ENCODE measurements at places on chromosomes 6 and 20.

DNA sequence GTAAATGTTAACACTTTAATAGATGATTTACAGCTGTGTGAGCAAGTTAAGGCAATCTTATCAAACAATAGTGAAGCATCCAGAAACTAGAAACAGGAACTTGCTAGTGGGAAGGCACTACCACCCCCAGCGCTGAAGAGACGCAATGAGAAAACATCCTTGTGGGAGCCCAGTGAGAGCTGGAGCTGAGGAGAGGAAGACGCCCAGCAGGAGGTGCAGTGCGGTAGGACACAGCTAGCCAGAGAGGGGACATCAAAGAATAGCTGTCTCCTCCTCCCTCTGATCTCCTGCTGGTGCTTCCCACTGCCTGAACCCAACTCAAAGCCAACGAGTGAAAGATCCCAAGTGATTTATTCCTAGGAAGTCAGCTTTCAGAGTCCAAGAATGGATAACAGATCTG is 140.3 kb downstream of the COL12A1 start:
- no peak for DNase-seq

GRCh38 chr6:165705941-165706340 is 42.9 kb upstream of the PDE10A start:
- DNase-seq = no peak

GRCh38 chr6:29653452-29654038 is 3.3 kb upstream of the MOG start:
- peak; percentile 84 for DNase-seq

- no peak for DNase-seq
Measured at GRCh38 chr6:133985970-133986369, 32.9 kb downstream of the TBPL1 start.

DNA sequence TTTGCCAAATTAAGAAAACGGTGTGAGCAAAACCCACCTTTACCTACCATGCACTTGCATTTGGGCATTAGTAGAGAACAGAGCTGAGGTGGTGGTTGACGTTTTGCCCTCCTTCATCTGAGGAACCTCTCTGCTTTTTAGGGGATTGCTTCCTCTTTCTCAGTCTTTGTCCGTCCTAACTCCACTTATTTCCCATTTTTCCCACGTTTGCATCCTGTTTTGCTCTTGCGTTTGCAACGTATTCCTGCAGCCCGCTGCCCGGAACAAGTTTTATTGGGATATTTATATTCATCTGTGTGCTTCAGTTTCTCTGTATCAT is 374 bp upstream of the SERINC1 start:
- DNase-seq = no peak

DNA sequence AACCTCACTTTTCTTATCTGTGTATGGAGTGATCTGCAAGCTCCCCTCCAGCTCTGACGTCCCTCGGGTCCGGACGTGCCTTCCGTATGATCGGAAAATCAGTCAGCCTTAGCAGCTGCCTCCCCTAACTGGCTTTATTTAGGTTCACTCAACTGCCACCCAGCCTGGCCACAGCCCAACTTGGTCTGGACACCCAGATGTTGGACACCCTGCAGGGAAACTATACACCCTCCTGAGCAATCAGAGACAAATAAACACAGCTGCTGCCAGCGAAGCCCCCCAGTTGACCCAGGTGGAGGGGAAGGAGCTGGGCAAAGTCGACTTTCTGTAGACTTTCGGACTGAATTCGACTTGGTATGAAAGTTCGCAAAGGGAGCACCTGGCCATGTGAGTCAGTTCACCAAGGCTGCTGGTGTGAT is 28.9 kb downstream of the TBC1D7 start:
- DNase-seq = no peak

GRCh38 chr20:13142143-13142542 is 78.9 kb upstream of the ISM1 start:
- peak; percentile 5 for DNase-seq

GRCh38 chr6:24922170-24922569 is 13.6 kb downstream of the RIPOR2 start:
- DNase-seq = no peak

DNA sequence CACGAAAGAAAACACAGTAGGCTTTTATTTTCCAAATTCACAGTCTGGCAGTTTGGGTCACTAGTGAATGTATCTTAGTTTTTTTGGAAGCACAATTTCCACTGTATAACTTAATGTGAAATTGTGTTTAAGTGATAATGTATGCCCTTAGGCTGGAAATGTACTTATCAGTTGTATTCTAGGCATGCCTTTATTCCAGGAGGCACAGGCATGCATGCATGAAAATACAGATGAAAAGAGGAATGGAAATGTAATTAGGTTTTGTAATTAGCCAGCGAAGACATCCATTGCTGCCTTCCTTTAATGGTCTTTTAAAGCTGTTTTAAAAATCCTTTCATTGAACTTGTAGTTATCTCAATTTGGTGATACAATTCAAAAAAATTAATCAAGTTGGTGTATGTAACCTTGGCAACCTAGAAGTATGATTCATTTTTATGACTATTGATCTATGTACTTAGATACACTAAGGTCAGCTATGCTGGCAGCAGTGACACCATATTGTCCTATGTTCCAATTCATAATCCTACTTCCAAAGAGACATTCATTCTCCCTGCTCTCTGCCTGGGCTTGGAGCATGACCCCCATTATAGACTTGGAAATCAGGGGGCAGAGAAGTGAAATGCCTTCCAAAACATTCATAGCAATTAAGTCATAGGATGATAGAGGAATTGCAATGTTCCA is 73.1 kb downstream of the SNAP25 start:
- no peak for DNase-seq

GRCh38 chr20:49585585-49586245 is 17.8 kb upstream of the PTGIS start:
- DNase-seq = no peak

DNA sequence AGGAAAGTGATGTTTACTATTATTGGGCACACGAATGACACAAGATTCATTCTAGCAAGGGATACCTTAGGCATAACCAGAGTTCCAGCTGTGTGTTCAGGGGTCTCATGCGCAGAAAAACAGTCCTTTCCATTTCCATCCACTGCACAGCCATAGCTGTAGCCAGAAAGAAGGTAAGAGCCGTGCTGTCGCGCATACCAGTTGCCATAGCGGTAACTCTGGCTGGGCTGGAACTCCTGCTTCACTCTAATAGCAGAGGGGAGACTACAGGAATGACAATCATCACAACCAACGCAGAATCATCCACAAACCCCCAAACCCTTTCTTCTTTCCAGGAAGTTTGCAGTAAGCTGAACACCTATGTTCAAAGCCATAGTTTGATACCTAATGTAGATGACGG is 7.5 kb downstream of the C6orf52 start:
- no peak for DNase-seq

DNA sequence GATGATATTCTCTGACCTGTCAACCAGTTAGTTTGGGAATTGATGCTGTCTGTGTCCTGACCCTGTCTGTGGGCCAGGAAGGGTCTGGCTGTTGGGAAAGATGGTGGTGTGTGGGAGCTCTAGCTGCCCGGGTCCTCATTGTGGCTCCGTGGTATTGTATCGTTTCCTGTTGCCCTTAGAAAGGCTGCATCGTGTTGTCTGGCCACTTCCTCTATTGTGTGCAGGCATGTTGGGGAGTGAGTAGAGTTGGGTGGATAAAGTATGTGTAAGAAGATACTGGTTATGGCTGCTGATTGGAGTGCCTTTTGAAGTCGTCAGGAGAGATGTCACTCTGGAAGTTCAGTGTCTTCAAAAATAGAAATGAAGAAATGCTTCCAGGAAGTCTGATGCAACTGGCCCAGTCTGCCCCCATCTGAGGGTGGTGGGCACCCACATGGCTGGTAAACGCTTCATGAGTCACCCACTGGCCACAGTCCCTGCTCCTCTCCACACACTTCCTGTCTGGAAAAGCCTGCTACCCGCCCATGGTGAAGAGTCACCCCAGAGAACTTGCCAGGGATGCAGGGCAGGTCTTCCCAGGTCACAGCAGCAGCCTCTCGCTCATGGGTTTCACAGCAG is 27.9 kb downstream of the PPARD start:
- DNase-seq = no peak

DNA sequence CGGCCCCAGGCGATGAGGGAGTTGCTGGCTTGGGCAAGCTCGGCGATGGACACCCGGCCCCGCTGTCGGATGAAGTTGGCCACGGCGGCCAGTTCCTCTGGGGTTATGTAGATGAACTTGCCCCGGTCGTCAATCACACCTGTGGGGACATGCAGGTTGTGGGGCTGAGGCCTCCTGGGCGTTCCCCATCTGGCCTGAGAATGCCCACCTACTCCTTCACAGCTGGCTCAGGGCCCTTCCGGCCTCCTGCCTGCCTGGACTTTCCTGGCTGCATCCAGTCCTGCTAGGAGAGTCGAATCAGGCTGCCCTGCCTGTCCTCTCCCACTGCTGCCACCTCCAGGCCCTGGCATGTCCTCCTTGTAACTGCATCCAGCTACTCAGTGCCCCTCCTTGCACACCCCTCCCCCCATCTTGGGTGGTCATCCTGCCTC is 13.8 kb downstream of the DDRGK1 start:
- DNase-seq = no peak

DNA sequence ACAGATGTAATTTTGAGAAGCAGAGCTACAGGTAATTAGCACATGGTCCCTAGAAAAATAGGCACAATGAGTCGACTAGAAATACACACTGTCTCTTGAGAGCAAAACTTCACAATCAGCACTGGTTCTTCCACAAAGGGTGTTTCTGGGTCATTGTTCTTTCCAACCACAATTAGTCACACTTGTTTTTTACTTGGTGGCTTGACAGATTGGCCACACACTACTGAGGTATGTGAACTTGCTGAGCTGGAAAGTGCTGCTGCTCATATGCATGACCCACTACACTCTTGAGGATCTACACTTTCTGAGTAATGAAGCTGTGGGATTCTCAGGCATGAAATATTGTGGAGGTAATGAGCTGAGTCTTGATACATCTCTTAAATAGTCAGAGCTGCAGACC is 347.7 kb downstream of the BCKDHB start:
- no peak for DNase-seq

DNA sequence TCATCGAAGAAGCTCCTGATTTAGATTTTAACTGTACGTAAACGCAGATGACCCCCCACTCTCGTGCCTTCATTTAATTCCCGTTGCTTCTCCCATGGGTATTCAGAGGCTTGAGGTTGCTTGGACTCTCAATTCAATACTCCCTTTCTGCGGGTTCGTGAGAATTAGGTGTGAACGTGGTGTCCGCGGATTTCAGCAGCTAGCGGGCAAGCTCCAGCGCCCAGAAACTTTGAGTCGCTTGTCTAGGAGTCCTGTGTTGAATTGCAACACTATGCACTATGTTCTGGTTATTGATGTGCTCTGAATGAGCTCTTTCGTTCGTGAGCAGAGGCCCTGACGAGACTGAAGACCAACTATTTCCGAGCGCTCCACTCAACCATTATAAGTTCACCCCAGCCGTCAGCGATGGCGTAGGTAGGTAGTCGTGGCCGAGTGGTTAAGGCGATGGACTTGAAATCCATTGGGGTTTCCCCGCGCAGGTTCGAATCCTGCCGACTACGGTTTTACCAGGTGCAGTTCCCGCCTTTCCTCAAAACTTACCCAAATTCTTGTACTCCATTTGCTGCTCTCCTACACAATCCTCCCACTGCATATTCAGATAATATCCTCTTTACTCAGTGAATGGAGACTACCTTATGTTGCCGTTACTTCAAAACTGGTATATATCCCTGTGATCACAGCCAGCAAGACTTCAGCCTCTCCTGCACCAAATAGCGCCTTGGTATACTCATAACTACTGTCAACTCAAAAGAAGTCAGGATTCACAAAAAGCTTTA is 72.6 kb upstream of the ZNF184 start:
- DNase-seq = no peak

DNA sequence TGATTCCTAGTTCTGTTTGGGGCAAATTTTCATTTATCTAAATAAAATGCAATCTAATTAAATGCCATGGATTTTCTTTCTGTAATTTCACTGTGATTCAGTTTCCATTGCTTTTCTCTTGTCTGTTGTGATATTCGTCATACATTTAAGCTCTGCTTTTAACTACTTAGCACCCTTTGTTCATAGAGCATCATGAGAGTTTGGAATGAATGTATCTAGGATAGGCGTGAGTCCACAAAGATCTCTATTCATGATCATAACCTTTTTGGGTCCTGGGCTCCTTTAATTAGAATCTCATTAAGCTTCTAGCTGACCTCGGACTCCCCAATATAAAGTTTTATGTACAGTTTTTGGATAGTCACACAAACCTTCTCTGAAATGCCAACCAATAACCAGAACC is 32.9 kb downstream of the ZBTB2 start:
- no peak for DNase-seq

DNA sequence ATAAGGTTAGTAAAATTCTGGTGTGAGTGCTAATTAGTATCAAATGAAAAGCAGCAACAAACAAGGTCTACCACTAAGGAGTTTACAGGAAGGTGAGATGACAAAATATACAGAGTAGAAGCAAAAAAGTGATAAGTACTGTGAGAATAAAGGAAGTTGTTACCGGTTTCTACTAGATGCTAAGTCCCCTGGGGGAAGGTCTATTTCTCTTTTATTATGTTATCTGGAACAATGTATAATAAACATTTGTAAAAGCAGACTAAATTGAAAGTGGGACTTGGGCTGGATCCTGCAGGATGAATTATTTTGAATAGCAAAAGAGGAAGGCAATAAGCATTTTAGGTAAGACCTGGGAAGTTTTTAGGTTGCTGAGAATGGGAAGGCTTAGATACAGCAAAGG is 158.7 kb upstream of the SLC22A16 start:
- no peak for DNase-seq

GRCh38 chr20:16528078-16528477 is 45.2 kb downstream of the KIF16B start:
- peak; percentile 15 for DNase-seq

- no peak for DNase-seq
Measured at GRCh38 chr20:34557936-34558319, 590 bp upstream of the MAP1LC3A start.

DNA sequence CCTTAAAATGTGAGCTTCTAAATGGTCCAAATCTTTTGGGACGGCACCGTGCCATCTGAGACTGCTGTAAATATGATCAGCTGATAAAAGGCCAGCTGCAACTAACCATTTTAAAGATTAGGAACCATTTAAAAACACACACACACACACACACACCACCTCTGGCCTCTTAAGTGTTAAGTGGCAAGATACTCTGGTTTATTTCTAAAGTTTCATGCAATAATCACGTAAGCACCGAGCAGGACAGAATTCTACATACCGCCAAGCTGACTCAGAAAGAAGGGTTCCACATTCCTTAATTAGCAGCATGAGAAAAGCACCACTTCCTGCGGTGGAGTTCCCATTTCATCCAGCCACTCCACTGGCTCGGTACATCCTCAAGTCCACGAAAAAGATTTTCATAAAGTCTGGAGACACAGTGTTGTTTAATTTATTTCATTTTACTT is 17.8 kb upstream of the ZNF217 start:
- no peak for DNase-seq

GRCh38 chr6:36430351-36430750 is 12.3 kb downstream of the PXT1 start:
- DNase-seq = no peak
